ENCODE measurements at places on chromosomes 5 and 9.

DNA sequence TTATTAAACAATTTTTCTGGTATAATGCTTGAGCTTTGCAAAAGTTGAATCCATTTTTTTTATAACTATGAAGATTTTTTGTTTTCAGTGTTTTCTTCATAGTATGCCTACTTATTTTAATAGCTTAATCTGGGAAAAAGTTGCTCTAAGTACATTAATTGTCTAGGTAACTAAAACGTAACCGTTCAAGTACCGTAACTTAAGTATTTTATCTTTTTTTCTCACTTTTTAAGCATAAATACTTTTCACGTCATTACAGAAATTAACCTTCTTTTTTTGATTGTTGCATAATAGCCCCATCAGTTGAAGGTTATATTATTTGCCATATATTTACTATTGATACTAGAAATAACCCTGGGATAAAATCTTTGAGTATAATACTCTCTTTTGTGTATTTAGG, 15.2 kb downstream of the TNPO1 start:
- no peaks in the 10 kb centered on the region for H3K36me3 ChIP-seq
- H3K4me1 ChIP-seq: no peaks in the 10 kb centered on the region
- H3K27me3 ChIP-seq: peaks cover 2% of the 10 kb centered on the region
- H3K4me3 ChIP-seq: no peak overlapping the region
- no peak overlapping the region for H3K27ac ChIP-seq

DNA sequence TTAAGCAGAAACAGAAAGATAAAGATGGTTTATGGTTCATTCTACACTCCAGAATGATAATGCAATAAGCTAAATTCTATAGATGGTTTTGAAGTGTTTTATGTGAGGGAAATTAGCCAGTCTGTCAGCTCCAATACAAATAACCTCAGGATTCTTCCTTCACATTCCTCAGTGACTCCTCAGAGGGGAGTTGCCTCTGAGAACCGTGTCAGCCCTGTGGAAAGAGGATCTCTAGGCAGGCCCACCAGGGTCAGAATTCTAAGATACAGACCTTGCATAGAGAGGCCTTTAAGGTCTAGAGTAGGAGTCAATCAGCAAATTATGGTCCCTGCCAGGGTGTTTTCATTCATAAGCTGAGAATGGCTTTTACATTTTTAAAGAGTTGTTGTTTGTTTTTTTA, 26.6 kb downstream of the RUSC2 start:
- DNase-seq: no peak
- no peaks in the 10 kb centered on the region for H3K4me1 ChIP-seq
- peaks cover 9% of the 10 kb centered on the region for H3K27me3 ChIP-seq
- no peak overlapping the region for H3K27ac ChIP-seq
- no peak overlapping the region for H3K4me3 ChIP-seq
- H3K36me3 ChIP-seq: no peaks in the 10 kb centered on the region

DNA sequence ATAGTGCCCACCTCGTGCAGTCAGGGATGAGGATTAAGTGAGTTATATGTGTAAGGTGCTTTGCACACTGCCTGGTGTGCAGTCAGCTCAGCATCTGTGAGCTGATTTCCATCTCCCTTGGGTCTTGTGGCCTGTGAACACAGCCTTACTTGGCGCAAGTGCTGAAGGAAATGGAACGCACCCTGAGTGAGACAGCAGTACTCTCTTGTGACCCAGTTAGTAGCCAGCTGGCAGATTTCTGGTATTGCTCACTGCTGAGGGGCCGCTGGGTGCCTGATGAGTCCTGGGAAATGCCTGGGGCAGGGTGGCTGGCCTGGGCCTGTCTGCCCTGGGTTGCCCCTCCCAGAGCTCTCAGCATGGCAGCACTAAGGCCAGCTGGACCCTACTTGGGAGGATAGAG, 90.9 kb upstream of the BOD1 start:
- no peaks in the 10 kb centered on the region for H3K36me3 ChIP-seq
- H3K27me3 ChIP-seq: no peaks in the 10 kb centered on the region
- no peaks in the 10 kb centered on the region for H3K4me1 ChIP-seq

DNA sequence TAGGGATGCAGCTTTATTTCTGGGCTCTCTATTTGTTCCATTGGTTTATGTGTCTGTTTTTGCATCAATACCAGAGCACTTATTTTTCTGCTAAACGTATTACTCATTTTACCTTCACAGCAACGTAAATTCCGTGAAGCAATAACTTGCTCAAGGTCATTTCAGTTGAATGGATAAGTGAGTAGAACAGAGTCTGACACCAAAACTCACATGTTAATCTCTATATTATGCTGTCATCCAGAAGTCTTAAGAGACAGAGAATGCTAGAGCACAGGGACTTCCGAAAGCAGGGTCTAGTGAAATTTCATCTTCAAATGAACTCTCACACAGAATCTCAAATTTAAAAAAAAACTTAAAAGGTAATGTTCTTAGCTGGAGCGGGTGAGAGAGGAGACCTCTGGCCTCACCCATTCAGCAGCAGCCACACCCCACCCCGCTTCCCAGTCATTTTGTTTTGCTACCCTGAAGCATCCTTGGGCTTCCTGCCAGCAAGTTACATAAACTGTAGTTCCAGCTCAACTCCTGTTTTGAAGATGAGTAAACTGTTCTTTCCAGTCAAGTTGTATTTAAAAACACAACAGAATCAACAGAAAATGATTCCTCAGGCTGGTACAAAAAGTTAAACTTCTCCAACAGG, 69.3 kb downstream of the TRIM36 start:
- no peak overlapping the region for H3K4me3 ChIP-seq
- H3K4me1 ChIP-seq: no peaks in the 10 kb centered on the region
- no peak overlapping the region for H3K27ac ChIP-seq
- peaks cover 34% of the 10 kb centered on the region for H3K27me3 ChIP-seq

DNA sequence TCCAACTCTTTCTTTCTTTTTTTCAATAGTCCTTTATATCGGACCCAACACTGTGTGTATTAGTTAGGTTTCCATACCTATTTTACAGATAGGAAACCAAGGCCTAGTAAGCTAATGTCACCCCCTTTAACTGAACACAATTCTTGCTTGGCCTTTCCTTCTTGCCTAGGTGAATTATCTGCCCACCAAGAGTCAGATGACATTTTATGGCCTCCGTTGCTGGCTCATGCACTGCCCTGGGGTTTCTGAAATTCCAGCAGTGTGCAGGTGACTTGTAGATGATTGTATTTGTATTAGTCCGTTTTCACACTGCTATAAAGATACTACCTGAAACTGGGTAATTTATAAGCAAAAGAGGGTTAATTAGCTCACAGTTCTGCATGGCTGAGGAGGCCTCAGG, 293.8 kb downstream of the GAS1 start:
- no peaks in the 10 kb centered on the region for H3K36me3 ChIP-seq
- peaks cover 3% of the 10 kb centered on the region for H3K27me3 ChIP-seq
- no peak overlapping the region for H3K4me3 ChIP-seq
- H3K4me1 ChIP-seq: no peaks in the 10 kb centered on the region
- H3K27ac ChIP-seq: no peak overlapping the region

Data from activated CD8-positive, alpha-beta memory T cell treated with anti-CD3 and anti-CD28 coated beads, Interleukin-2, amount 10 ng/mL, durations not matched to agents 7 days and 5 days (primary cell).